ENCODE measurements at places on chromosomes 11 and 22. TPM values are rescaled to one million over a fixed set of nuclear protein-coding genes. Genes with fewer than 3 reads are reported as not detected.

Gene RASL10A
- 0.09 TPM for total RNA-seq

Gene FADS2
- total RNA-seq, result 233 TPM

Gene MEI1
- not detected for total RNA-seq

Gene OR2D2
- not detected for total RNA-seq

Gene CRACR2B
- total RNA-seq, result 11.6 TPM

Gene SYCE3
- total RNA-seq, result not detected

Gene OR2AG2
- 0.25 TPM for total RNA-seq

Gene TMEM132A
- total RNA-seq, result 77.2 TPM

Gene OR51D1
- total RNA-seq, result not detected

Gene CHADL
- total RNA-seq, result not detected

DNA sequence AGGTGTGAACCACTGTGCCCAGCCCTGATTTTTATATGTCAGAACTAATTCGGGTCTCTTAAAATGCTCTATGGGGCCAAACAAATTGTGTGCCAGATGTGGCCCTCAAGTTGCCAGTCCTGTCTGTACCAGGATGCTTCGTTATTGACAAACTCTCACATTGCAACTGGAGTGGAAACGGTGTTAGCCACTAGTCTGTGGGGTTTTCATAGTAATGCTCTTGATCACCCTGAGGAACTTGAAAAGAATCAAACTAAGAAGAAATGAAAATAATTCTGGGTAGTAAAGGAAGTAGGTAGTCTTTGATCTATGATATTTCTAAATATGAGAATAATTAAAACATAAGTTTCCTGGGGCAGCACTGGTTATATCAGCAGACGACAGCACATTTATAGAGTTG, 67.3 kb upstream of the ADSL start:
- no peak for DNase-seq

DNA sequence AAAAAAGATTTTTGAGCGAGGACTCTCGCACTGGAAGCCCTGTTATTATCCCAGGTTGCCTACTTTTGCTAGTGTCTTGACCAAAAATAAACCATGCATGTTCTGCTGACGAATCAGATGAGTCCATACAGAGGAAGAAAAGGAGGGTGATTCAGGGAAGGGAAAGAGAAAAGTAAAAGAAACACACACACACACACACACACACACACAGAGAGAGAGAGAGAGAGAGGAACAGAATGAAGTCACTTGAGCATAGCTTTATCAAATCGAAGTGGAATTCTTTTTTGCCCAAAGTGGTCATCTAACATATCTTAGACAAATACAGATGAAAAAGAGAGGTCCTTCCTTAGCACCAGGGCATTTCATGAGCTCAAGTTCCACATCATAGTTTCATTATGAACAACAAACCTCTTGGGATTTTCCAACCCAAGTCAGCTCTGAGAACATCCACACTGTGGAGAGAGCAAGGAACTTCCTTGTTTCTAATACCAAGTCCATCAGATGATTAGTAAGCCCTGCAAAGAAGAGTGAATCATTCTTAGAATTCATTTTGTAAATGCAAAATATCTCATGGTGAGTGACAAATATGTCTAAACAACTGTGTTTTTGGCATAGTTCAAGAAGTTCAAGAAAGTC, 7.7 kb upstream of the MMP12 start:
- no peak for DNase-seq

DNA sequence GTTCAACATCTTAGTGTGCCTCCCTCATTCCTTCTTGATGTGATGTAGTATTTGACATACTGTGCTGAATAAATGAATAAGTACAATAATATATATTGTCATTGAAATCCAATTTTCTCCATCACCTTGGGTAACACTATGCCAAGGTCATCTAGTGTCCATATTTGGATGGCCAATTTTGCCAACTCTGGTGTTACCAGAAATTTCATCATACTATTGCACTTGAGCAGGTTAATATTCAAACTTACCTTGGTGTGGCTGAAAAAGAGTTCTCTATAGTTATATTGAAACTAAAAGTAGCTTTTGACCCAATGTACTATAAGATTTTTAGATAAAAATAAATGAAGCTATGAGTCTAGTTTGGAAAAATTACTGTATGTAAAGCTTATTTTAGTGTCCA, 98.2 kb upstream of the SLC6A5 start:
- DNase-seq, result no peak

DNA sequence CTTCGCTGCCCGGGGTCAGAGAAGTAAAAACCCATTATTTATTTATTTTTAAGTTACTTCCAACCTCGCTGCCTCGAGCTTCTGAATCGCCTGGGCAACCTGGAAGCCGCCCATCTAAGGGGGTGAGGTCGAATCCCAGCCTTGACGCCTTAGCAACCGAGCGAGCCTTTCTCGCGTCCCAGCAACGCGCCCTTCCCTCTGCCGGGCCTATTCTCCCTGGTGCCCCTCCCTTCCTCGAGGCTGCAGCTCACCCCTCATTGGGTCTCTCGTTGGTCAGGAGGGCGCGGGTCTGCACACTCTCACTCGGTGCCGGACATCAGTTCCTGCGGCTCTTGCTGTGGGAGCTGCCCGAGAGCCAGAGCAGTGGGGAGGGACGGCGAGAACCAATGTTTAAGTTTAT, at the start of gene CCDC81:
TSS of gene CCDC81 (plus strand) at position 302 of the 400 bp plus-strand sequence. CDS start 277 bp downstream, outside the sequence.
- DNase-seq, result peak; percentile 80

DNA sequence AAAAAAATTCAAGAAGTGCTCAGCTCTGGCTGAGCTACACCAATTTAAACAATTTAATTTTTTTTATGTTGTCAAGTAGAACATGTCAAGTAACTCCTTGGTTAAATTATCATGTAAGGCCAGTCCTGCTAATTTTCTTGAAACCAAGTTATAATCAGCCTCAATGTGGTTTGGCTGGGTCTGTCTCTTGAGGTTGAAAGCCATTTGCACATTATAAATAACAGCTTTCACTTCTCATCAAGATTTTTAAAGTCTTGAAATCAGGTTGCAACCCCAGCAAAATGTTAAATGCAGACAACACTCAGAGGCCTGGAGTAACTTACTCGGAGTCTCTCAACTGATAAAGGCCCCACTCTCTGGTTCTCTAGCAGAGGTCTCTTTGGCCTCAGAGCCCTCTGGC, 324.4 kb downstream of the BRD1 start:
- DNase-seq, result no peak

DNA sequence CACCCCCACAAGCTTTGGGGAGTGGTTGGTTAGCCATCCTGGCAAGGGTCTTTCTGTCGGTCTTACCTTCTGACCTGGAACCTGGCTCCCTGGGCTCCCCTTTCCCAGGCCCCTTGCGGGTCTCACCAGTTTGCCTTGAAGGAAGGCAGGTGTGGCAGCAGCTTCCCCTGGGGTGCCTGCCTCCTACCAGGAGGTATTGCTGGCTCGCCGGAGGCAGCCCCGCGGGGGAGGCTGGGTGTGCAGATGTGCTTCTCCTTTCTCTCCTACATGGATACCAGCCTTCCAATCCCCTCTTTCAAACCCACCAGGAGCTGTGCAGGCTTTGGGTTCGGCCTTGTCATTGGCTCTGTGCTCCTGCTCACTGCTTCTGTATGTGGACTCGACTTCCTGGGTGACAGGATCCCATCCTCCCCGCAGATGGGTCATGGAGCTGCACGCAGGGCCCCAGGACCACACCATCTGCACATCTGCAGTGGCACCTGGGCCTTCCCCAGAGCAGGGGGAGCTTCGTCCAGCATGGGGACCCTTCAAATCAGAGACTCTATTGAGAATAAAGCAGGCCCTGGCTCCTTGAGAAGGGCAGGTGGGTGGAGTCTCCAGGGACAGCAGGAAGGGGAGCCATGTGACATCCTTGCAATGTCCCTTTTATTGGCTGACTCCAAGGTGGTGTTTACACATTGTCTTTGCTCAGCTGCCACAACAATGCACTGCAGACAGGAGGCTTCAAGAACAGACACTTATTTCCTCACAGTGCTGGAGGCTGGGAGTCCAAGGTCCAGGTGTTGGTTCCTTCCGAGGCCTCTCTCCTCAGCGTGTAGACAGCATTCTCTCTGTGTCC, 592.0 kb downstream of the BRD1 start:
- DNase-seq, result peak; percentile 49

GRCh38 chr11:117792241-117792640, 4.8 kb downstream of the DSCAML1 start:
- no peak for DNase-seq

- peak; percentile 42 for DNase-seq
Observed at GRCh38 chr22:20438678-20439492, 1.3 kb upstream of the SCARF2 start.

DNA sequence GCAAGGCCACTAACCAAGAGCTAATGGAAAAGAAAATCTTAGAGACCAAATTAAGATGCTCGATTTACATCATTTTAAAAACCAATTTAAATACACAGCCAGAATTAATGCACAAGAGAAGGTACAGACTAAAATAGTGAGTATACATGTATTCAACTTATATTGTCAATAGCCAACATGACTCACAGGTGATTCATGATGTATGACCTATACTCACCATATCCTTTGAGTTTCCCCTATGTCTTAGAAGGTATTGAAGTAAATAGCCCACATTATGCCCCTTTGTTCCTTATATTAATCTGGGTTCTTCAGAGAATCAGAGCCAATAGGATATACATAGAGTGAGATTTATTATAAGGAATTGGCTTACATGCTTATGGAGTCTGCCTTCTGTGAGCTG, 97.5 kb upstream of the ANO3 start:
- DNase-seq, result no peak

GRCh38 chr11:90656171-90656570, 433.3 kb upstream of the CHORDC1 start:
- DNase-seq, result no peak

DNA sequence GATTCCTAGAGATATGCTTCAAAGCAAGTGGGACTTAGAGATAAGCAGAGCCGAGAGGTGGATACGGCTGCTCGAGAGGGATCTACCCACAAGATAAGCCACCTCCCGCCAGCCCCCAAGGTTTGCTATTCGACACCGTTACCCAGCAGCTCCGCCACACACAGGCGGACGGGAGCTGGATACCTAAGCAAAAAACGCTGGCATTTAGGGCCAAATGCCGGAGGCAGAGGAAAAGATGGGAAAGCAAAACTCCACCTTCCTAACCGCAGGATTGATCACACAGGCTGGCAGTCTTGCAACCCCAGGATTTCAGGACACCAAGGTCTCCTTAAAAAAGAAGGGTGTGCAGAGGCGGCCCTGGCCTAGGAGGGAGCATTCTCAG, 709 bp downstream of the FTH1 start:
- peak; percentile 72 for DNase-seq

DNA sequence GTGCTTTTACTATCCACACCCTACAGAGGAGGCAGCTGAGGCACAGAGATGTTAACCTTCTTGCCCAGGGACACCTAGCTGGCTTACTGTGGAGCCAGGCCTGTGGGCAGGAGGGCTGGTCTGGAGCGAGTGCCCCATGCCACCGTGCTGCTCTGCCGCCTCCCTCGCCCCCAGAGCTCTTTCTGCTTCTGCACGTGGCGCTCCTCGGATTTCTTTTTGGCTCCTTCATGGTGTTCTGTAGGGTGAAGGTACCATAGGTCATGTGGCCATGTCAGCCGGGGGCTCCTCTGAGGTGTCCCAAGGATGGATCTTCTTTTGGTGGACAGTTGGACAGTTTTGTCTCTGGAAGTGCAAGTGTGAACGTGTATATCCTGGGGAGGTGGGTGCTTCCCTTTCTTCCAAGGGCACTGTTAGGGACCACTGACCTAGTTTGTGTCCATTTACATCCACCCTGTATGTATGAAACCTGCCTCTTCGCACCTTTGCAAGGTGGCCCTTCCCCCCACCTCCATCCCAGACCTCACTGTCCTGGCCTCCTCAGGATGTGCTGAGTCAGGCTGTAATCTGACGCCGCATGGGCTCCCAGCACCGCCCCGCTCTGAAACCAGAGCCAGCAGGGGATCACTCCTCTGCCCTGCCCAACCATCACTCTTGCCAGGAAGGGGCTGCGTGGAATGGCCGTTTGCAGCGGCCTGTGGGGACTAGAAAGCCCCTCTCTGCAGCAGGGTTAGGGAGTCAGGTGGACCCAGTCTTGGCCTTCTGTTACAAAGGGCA, 31.7 kb downstream of the POLR3H start:
- DNase-seq, result peak; percentile 86

DNA sequence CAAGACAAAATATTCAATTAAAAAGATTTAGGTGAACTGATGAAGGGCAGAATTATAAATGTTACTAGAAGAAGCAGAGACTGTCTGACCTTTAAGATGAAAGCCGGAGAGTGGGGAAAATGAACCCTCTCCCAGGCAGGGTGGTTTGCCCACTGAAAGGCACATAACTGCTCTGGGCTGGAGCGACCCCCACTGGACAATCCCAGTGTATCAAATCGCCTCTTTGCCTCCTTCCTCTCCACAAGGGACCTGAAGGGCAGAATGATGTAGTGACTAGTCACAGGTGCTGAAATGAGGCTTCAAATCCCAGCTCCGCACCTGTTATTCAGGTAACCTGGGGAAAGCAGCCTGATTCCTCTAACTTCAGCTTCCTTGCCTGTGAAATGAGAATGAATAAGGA, 69.0 kb downstream of the EFCAB6 start:
- DNase-seq, result peak; percentile 66

GRCh38 chr22:30385942-30386341, 1.3 kb downstream of the RNF215 start:
- peak; percentile 14 for DNase-seq

DNA sequence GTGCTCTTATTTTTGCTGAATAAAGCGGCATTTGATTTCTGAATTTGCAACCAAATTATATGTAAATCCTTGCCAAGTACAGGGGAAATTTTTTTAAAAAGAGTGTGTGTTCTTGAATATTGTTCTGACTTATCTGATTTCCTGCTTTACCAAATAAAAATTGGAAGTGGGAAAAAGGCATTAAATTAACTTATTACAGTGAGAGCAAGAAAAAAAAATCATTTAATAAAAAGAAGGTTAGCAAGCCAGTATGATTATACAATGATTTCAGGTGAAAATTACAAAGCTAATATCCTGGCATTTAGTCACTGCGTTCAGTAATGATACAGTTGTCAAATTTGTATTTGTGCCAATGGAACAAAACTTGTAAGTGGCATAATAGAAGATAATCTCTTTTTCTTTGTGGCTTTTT, 82.1 kb upstream of the PPARA start:
- DNase-seq, result no peak

DNA sequence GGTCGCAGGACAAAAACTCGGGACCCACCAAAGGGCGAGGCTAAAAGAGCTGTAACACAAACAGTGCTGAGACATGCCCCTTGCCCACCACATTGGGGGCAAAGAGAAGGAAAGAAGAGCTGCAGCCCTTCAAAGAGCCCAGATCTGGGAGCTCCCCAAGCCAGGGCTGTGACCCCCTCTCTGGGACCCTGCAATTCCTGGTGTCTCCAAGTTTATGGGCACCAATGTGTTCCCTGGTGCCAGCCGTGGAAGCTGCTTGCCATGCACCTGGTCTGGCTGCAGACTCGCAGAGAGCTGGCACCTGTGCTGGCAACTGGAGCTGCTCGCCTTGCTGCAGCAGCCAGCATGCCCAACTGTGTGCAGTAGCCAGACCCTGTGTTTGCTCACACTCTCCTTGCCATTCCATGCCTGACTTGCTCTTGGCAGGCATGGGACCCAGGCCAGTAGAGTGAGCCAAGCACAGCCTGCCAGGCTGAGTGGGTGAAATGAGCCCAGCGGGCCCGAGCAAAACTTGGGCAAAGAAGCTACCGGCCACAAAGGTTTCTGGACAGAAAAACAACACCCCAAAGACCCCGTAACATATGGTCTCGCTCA, 16.0 kb downstream of the RRP8 start:
- no peak for DNase-seq
